ENCODE measurements at places on chromosomes 12 and 14. TPM values are rescaled to one million over a fixed set of nuclear protein-coding genes. Genes with fewer than 3 reads are reported as not detected.

GRCh38 chr14:102848830-102849525 lies 71.7 kb downstream of the TRAF3 start:
- ATAC-seq: no peak

DNA sequence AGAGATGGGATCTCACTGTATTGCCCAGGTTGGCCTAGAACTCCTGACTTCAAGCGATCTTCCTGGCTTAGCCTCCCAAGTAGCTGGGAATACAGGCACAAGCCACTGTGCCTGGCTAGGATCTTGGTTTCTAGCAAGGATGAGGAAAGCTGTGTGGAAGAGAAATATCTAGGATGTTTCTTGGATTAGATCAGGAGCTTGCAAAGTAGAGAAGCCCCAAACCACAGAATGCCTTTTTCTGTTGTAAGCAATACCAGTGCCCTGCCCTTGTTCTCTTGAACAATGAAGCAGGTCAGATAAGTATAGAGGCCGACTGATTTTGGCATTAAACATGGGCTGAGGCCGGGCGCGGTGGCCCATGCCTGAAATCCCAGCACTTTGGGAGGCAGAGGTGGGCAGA lies 44.3 kb upstream of the STRN3 start:
- no peak for ATAC-seq

Gene ZFHX2
- total RNA-seq: 2.1 TPM

DNA sequence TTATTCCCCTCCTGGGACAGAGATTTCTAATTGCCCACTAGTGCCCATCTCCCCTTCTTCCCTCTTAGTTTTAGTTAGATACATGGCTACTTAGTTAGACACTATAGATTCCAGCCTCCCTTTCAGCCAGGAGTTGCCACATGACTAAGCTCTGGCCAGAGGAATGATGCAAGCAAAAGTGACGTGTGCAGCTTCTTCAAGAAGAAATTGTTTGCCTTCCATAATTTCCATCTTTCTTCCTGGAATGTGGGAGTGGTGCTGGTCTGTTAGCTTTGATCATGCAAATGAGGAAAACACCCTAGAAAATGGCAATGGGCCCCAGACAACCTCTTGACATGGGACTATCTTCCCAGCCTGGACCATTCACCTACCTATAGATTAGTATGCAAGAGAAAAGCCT lies 21.4 kb downstream of the CCDC177 start:
- ATAC-seq: no peak

Gene OR4M1
- total RNA-seq: not detected

Gene GALNT16
- total RNA-seq: 0.06 TPM

GRCh38 chr12:27210187-27210586 lies 33.9 kb upstream of the STK38L start:
- no peak for ATAC-seq

- no peak for ATAC-seq
Observed at GRCh38 chr14:101474563-101475455, 86.5 kb upstream of the DIO3 start.

Gene HOXC5
- total RNA-seq: not detected

DNA sequence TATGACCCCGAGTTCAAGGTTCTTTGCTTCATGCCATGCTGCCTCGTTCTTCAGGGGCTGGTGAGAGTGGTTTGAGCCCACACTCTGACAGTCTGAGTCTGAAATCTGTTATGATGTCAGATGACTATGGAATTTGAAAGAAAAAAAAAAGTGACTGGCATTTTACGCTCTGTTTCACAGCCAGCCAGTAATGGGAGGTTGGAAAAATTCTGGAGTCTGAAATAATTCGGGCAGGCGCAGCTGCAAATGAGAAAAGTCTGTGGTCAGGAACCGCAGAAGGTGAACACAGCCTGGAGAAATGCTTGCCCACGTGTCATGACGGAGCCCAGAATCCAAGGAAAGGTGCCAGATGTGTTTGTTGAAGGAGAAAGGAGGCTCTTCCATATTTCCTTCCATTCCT lies 269.8 kb upstream of the PWP1 start:
- no peak for ATAC-seq

DNA sequence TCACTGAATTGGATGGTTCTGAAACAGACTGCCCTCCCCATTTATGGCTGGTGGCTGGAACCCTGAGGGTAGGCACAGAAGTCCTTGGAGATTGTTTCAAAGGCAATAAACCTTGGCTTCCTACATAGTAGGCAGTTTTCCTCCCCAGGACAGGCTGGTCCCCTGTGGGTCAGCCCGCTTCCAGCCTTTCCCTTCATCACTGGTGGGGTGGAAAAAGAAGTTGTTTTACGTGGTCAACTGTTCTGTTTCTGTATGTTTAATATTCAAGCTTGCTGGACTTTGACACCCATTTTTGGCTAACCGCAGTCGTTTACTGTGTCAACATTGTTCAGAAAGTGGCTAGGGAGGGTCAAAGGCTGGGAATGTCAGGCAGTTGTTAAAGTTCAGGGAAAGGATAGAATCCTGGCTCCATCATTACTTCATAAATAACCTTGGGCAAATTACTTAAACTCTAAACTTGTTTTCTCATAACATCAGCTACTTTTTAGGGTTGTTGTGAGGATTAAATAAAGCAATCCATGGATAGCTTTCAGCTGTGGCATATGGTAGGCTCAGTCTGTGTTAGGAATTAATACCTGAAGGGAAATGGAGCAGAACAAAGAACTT lies 2.4 kb downstream of the KLHDC2 start:
- no peak for ATAC-seq

- no peak for ATAC-seq
Observed at GRCh38 chr12:42278128-42278510, 40.1 kb upstream of the YAF2 start.

DNA sequence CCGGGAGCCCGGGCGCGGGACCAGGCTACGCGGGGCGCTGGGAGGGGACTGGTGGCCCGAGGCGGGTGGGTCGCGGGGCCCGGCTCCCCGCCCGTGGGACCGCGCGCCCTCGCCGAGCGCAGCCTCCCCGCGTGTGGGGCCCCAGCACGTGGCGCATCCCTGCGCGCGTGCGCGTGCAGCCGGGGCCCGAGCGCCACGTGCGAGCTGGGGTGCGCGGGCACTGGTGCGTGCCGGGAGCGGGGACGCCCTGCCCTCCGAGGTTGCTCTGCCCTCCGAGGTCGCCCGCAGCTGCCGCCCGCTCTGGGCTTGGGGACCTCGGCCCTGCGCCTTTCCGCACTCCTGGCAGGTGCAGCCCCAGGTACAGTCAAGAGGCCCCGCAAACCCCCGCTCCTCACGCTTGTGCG lies 365 bp upstream of the CCDC88C start:
- ATAC-seq: peak; percentile 34

Gene SLC7A7
- total RNA-seq: 0.71 TPM

DNA sequence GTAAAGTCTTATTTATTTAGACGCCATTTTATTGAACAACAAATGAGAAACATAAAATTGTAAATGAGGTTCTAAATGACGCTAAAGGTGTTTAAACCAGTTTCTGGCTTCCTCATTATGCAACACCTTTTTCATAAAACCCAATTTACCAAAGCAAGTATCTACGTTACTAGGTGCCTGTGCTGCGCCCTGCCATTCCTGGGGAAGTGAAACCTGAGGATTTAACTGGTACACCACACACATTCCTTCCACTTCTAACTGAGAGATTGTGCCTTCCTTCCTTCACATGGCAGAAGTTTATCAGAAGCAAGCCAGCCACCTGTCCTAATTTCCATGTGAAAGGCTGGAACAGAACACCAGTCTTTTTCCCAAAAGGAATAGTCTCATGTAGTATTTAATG lies 40.3 kb upstream of the GCH1 start:
- ATAC-seq: no peak

DNA sequence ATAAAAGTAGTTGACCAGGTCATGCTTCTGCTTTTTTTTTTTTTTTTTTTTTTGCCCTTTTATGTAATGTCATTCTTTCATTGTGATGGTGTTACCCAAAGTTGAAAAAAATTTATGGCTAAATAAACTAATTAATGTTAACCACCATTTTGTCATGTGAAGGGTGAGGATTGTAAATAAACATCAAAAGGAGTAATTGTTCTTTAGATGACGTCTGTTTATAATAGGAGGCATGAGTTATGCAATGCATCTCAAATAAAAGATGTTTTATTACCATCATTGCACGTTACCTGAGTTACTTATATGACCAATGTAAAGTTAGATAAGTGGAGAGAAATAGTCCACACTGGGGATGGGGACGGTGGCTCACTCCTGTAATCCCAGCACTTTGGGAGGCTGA lies 349.9 kb upstream of the PDE3A start:
- no peak for ATAC-seq

DNA sequence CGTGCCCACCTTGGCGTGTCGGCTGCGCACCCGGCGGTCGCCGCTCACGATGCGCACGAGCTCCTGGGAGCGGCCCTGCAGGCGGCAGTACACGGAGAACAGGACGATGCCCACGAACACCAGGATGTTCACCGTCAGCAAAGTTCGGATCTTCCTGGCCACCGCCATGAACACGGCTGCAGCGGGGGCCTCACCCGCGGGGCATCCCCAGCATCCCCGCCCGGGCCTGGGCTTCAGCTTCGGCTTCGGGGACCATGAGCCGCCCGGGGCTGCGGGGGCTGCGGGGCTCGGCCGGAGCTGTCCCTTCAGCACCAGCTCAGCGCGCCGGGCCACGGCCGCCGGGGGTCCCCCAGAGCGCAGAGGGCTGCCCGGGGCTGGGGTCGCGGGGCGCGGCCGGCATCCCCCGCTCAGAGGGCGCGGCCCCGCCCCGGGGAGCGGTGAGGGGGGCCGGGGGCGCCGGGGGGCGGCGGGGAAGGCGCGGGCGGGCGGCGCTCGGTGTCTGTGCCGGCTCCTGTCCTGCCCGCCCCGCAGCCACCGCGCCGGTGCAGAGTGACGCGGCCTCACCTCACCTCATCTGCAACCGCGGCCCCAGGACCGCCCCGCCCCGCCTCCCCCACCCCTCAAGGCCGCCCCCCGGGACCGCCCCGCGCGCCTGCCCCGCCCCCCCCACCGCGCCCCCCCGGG lies at the start of gene GALNT9:
GALNT9 (minus strand) TSS at position 554 of the 684 bp plus-strand sequence; CDS start at position 168, 386 bp downstream.
- ATAC-seq: no peak

DNA sequence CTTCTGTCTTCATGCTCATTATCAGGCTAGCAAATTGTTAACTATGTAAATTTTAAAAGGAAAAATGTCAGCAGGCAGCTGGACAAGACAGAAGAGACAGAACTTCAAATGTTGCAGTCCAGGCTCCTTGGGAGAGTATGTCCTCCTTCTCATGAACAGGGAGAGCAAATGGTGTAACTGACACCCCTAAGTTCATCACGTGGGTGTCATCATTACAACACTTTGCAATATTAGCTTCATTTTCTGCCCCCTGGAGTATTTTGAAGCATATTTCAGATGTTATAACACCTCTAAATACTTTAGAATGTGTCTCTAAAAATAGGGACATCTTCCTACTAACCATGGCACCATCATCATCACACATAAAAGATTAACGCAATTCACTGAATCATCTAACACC lies 62.1 kb downstream of the ZNF664 start:
- no peak for ATAC-seq

Gene DCAF11
- 94.8 TPM for total RNA-seq

GRCh38 chr12:58359084-58359483 lies 417.7 kb downstream of the ATP23 start:
- ATAC-seq: no peak

Gene COCH
- total RNA-seq: 0.58 TPM

DNA sequence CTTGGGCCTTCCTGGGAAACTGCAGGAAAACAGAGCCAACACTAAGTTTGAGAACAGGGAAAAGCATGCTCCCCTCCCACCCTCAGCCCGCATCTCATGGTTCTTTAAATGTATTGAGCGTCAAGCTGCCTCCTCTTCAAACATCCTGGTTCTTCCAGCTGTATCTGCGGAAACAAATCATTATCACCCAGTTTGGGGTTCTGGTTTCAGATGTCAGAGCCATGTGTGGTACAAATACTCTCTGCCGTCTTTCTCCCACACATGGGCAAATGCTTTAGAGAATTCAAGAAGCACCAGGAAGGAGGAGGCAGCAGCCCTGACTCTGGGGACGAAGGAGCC lies 29.1 kb downstream of the JDP2 start:
- ATAC-seq: no peak

GRCh38 chr14:29847056-29847380 lies 80.6 kb downstream of the PRKD1 start:
- ATAC-seq: no peak

GRCh38 chr12:1131811-1132224 lies 140.8 kb downstream of the ERC1 start:
- no peak for ATAC-seq

- no peak for ATAC-seq
Observed at GRCh38 chr14:57464008-57464730, 29.5 kb downstream of the CCDC198 start.

DNA sequence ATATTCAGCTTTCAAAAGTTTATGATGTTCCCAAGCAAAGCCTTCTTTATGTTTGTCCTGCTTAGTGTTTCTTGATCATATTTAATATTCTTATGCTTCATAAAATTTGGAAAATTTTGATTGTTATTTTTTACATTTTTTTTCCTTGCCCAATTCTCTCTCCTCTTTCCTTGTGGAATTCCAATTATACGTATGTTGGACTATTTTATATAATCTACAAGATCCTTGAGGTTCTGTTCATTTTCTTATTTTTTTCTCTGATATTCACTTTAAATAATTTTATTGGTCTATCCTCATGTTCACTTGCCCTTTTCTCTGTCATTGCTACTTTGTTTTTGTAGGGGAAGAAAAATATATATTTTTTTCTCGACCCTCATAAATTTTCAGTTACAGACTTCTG lies 167.7 kb downstream of the DYRK2 start:
- no peak for ATAC-seq

Gene CCDC38
- 0.24 TPM for total RNA-seq

Gene TOMM20L
- not detected for total RNA-seq

GRCh38 chr12:119809023-119809422 lies 68.1 kb downstream of the CIT start:
- peak; percentile 64 for ATAC-seq

Data from activated T-helper 17 cell treated with anti-CD3 and anti-CD28 coated beads, Interleukin-2, amount 50 U/mL, for 72 hours (primary cell).